ENCODE measurements at places on chromosomes 6 and 20. TPM values are rescaled to one million over a fixed set of nuclear protein-coding genes. Genes with fewer than 3 reads are reported as not detected.

Gene RSPH9
- total RNA-seq, result under 0.01 TPM

Gene ZSCAN23
- 7.4 TPM for total RNA-seq

Gene C6orf52
- total RNA-seq, result not detected

Gene PGBD1
- total RNA-seq, result 6.2 TPM

Gene UNC5CL
- total RNA-seq, result under 0.01 TPM

Gene LTA
- total RNA-seq, result not detected

Gene PARD6B
- 0.72 TPM for total RNA-seq

Gene MEI4
- total RNA-seq, result not detected

Gene LRP11
- 39.4 TPM for total RNA-seq

Gene LRFN2
- not detected for total RNA-seq

Gene SLPI
- 2.1 TPM for total RNA-seq

Gene SLC2A10
- 47.4 TPM for total RNA-seq

Gene HRH3
- not detected for total RNA-seq

Gene EIF2S2
- total RNA-seq, result 139 TPM

Gene TPBG
- total RNA-seq, result 47.8 TPM

Gene OR12D3
- not detected for total RNA-seq

Gene GPR63
- total RNA-seq, result under 0.01 TPM

Gene PNRC1
- total RNA-seq, result 95.2 TPM

Gene FKBP1C
- 1.1 TPM for total RNA-seq

Gene TAAR1
- total RNA-seq, result not detected

Gene SLCO4A1
- total RNA-seq, result under 0.01 TPM

All from osteoblast (primary cell).